Stimulated activated CD8-positive, alpha-beta memory T cell treated with anti-CD3 and anti-CD28 coated beads, Interleukin-4, amount 100 ng/mL, for 1 hour (primary cell): ENCODE measurements at places on chromosomes 5 and 9.

DNA sequence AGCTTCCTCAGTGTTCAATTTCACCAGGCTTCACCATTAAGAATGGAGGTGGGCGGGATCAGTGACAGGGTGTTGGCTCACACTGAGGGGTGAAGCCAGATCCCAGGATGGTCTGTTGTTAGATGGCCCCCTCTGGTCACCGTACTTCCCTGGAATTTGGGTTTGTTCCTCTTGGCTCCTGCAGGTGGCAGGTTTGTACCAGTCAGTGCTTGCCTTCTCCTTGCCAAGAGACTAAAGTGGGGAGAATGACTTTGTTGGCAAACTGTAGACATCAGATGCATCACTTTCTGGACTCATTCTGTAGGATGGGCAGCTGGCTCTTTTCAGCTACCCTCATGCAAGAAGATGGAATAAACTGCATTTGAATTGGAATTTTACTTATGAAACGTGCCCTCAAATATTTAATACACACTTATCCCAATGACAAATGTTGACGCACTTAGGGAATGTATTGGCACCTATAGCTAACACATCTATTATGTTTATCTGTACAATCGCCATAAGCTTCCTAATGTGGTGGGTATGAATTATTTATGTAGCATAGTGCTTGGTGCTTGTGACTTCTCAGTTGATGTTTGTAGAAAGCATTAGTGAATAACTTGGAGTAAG, 31.4 kb upstream of the ANKRD55 start:
- no peak for DNase-seq

DNA sequence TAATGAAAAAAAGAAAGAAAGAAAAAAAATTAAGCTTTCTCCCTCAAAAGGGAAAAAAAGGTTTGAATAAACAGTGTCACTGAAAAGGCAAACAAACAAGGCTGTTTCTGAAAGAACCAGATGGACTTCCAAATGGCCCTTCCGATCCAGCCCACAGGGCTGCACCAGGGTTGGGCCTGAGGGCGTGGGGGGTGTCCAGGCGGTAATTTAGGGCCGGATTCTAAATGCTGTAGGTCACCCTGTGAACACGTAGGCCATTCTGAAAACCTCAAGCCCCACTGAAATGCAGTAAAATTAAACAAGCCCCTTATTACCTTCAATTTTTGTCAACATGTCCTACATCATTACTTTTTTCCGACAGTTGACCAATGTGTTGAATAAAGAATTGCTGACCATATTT, 132.1 kb downstream of the HSD17B3 start:
- no peak for DNase-seq

GRCh38 chr5:67425514-67425913, 228.9 kb upstream of the CD180 start:
- DNase-seq, result no peak

GRCh38 chr9:136336156-136336870, 9.0 kb downstream of the GPSM1 start:
- no peak for DNase-seq

DNA sequence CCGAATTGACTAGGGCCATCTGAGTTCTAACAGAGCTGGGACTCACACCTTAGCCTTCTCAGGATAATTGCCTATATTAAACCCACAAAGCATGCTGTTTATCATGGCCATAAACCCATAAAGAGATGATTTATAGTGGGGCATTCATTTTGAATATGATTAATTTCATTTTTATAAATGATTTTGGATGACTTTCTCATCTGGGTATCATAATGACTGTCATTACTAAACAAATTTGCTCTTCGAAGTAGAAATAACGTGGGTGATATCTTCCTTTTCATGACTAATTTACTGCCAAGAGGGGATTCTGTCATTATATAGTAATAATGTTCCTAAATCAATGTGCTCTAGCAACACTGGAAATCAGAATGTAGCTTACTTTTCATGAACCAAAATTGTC, 498.2 kb downstream of the CDH12 start:
- DNase-seq, result no peak

DNA sequence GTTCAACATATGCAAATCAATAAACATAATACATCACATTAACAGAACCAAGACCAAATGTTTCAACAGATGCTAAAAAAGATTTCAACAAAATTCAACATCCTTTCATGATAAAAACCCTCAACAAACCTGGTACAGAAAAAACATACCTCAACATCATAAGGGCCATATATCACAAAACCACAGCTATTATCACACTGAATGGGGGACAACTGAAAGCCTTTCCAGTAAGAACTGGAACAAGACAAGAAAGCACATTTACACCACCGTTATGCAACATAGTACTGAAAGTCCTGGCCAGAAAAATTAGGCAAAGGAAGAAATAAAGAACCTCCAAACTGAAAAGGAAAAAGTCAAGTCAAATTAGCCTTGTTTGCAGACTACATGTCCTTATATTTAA, 93.6 kb downstream of the DTWD2 start:
- no peak for DNase-seq

GRCh38 chr5:17206021-17206420, 11.4 kb upstream of the BASP1 start:
- no peak for DNase-seq

GRCh38 chr9:92737216-92737606, 27.4 kb downstream of the BICD2 start:
- no peak for DNase-seq

GRCh38 chr9:122821278-122821943, 7.0 kb downstream of the PDCL start:
- no peak for DNase-seq

DNA sequence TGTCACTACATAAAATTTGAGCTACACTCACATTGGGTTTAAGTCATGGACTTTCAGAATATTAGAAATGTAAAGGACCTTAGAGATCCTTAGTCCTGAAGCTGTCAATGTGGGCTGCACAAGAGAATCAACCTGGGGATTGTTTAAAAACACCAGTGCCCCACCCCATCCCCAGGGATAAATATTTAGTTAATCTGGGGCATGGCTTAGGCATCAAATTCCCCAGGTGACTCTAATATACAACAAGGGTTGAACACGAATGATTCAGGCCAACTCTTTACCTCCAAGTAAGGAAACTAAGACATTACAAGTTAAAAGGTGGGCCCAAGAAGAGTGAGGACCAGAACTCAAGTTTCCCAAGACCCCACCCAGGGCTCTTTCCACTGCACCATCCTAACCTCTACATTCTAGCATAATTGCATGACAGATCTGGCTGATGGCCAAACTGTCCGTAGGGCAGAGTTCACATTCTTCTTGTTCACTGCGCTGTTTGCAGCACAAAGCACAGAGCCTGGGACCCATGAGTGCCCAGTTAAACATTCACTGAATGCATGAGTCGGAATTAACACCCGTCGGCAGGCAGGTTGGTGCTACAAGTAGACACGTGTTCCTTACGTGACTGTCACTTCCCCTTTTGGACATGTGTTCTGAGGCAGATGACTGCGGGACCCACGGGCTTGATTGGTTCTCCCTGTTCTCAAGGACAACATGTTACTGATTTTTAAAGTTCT, 25.2 kb downstream of the CYFIP2 start:
- no peak for DNase-seq

DNA sequence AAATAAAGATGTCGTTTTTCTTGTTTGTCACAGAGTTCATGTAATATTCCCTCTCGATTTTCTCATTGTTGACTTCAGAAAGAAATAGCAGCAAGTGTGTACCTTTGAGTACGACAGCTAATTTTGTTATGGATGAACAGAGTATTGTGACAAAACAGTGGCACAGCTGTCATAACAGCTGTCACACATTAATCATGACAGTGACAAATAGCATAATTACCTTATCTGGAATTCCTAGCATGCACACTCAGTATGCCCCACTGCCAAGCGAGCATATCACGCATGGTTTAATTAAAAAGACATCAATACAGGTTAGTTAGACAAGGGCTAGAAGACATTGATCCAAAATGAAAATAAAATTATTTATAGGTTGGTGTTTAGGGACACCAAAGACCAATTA, 375.1 kb downstream of the SPATA31D1 start:
- DNase-seq, result no peak

DNA sequence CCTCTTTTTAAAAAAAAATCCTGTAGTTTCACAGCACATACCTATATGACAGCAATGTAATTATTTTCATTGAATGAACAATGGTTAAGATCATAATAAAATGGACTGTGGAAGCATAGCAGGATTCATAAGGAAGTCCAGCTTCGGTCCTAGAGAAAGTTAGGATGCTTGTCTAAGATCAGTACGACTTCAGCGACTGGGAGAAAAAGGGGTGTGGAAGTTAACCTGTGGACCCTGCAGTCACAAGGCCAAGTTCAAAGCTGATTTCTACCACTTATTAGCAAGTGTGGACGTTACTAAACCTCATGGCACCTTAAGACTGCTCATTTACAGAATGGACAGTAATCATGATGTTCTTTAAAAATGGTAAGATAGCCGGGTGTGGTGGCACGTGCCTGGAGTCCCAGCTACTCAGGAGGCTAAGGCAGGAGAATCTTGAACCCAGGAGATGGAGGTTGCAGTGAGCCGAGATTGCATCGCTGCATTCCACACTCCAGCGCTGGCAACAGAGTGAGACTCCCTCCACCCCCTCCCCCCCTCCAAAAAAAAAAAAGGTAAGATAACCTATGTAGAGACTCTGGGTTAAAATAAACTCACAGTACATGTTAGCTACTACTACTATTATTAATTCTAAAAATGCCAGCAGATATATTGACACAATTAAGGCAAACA, 71.6 kb upstream of the PCA3 start:
- no peak for DNase-seq
